ENCODE measurements at places on chromosomes 1 and 21.

- DNase-seq = no peak
These were observed 96.0 kb downstream of the CLIC6 start for GRCh38 chr21:34764715-34765284.

DNA sequence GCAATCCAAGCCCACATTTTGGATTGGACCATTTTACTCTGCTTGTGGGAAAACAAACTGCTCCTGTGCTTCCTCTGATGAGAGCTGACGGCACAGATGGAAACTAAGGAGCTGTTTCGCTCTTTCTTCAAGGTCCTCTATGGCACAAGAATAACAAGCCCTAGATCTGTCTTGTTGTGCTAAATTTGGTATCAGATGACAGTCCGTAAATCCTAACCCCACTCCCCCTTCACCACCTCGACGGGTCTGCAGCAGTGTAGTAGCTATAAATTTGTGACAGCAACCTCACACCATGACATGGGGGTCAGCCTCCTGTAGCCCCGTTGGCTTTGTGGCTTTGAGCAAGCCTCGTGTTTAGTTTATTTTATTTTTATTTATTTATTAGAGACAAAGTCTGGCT lies 85.9 kb downstream of the ADSS2 start:
- no peak for DNase-seq

- DNase-seq = no peak
These were observed 10.9 kb upstream of the HES5 start for GRCh38 chr1:2540816-2541492.

- DNase-seq = no peak
These were observed 89.9 kb downstream of the SGIP1 start for GRCh38 chr1:66623812-66624211.

GRCh38 chr1:90712153-90712856 lies 4.8 kb downstream of the BARHL2 start:
- DNase-seq = no peak

GRCh38 chr1:213083112-213083445 lies 32.0 kb downstream of the RPS6KC1 start:
- DNase-seq = no peak

DNA sequence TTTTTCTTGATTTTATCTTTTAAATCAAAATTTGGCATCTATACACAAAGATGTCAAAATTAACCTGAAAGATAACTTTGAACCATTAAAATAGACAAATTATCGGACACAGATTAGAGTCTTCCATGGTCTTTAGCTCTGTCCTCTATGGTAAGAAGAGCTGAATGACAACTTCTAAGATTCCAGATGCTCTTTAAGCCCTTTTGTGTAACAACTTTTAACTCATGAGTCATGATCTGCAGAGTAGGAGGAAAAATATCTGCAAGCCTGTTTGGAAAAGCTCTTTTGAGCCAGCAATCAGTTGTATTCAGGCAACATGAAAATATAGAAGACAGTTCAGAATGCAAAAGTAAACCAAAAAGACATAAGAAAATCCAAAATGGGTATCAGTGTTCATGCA lies 37.8 kb downstream of the TTC13 start:
- no peak for DNase-seq

DNA sequence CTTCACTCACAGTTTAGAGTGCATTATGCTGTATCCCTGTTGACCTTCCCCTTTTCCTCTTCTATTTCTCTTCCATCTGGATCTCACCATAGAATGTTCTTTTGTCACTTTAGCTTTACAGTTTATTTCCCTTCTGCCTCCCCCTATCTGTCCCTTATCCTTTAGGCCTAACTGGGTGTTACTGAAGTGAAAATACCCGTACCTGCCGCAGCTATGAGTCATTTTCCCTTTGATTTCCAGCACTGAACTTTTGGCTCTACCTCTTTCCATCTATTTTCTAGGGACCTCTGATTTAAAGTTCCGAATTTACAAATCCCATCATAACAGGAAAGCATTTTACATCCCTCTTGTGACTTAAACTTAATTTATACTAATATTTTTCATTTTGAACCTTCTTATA lies 19.7 kb downstream of the ITSN1 start:
- DNase-seq = no peak

- no peak for DNase-seq
These were observed 23.2 kb downstream of the AVPR1B start for GRCh38 chr1:206094024-206094423.

- DNase-seq = no peak
These were observed 25.3 kb upstream of the IGSF3 start for GRCh38 chr1:116692879-116693278.

DNA sequence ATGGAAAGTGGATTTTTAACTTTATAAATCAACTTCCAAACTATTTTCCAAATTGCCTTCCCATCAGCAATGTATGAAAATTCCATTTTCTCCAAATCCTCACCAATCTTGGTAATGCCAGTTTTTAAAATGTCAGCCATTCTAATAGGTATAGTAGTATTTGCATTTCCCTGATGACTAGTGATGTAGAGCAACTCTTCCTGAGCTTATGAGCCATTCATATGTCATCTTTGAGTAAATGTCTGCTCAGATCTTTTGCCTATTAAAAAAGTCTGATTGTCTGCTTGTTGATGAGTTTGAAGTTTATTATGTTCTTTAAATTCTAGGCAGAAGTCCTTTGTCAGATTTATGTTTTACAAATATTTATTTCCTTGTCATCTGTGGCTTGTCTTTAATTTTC lies 54.7 kb downstream of the KDM1A start:
- no peak for DNase-seq

- DNase-seq = no peak
These were observed 47.9 kb downstream of the CDC7 start for GRCh38 chr1:91548376-91549040.

GRCh38 chr1:63343922-63344321 lies 21.6 kb downstream of the FOXD3 start:
- DNase-seq = no peak
